Erythroblast (primary cell): ENCODE measurements at places on chromosomes 7 and 10.

DNA sequence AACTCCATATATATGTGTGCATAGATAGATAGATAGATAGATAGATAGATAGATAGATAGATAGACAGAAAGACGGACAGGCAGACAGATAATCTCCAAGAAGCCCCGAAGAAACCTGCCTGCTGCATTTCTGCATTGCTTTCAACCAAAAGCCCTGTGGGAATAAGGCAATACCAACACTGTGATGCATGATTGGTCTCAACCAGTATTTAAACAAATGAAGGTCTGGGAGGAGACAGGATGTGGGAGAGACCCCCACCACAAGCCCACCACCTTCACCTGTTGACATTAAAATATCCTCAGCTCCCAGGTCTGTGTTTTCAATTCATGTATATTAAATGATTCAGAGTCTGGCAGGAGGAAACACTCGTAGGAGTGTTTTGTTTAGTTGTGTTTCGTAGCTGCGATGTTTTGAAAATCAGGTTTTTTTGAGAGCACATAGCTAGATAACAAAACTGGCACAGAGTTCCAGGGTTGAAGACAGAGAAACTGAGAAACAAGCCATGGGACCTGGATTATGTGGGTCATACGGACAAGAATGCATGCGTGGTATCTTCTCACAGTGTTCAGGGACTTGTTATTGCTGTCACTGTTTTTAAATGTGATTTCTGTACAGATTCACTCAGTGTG is 200.7 kb upstream of the AHR start:
- DNase-seq, result no peak

- DNase-seq, result no peak
Measured at GRCh38 chr7:117138981-117139380, 183.9 kb downstream of the WNT2 start.

- DNase-seq, result no peak
Measured at GRCh38 chr10:26765549-26765948, 68.0 kb downstream of the PDSS1 start.

DNA sequence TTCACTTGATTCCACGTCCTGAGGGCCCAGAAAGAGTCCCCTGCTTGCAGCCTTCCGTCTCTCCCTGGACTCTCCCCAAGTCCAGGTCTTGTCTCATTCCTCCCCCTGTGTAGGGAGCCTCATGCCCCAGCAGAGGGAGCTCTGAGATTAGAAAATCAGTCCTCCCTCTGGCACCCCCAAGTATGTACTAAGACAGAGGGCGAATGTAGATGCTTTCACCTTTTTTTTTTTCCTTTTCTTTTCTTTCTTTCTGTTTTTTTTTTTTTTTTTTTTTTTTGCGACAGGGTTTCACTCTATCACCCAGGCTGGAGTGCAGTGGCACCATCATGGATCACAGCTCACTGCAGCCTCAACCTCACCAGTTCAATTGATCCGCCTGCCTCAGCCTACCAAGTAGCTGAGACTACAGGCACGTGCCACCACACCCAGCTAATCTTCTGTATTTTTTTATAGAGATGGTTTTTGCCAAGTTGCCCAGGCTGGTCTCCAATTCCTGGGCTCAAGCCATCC is 10.3 kb downstream of the SFXN3 start:
- peak; percentile 86 for DNase-seq

DNA sequence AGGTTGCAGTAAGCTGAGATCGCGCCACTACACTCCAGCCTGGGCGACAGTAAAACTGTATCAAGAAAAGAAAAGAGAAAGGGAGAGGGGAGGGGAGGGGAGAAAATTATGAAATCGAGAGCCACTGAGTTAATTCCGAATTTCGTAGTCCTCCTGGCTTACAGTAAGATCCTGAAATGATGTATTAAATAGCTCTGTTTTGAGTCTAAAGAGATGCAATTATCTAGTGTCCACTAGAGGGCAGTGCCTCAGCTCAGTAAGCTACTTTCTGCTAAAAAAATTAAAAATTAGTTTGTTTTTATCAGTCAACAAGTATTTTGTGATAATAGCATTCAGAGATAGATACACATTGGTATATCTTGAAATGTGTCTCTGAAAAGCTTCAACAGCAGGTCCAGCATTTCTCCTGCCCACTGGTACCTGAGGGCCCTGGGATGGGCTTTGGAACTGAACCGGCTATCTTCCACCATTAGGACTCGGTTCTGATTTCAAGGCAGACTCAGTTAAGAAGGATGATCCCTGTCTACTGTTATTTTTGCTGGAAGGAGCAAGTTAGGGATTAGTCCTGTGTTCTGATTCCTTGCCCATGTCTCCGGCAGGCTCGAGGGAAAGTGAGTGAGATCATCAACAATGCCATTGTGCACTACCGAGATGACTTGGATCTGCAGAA is 19.5 kb downstream of the TSPAN33 start:
- DNase-seq, result peak; percentile 71

DNA sequence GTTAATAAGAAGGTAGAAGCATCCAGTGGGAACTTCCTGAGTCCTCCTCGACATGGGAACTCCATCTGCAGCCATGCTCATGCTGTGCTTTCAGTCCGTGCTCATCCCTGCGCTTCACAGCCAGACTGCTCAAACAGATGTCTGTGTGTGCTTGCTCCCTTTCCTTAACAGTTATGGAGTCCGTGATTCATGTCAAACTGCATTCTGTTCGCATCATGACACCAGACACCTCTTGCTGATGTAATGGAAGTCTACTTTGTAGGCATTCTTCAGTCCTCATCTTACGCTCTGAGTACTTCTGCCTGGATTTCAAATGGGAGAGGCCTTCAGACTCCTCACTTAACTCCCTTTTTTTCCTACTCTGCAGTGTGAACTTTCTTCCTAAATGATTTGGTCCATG is 304.9 kb downstream of the SUGCT start:
- no peak for DNase-seq

GRCh38 chr10:127804696-127805095 is 67.7 kb downstream of the FOXI2 start:
- DNase-seq, result no peak

DNA sequence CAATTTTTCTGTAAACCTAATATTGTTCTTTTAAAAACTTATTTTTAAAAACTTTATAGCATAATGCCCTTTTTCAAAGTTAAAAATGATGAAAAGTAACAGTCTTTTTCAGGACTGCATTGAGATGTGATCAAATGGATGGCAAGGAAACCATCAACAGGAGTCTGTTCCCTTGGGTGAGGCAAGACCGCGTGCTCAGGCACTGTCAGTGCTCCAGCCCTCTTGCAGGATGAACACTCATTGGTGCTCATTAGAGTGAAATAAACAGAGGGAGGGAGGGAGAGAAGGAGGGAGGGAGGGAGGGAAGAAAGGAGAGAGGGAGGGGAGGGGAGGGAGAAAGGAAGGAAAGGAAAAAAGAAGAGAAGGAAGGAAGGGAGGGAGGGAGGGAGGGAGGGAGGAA is 145.7 kb upstream of the CHST15 start:
- no peak for DNase-seq
